ENCODE measurements at places on chromosomes 3 and 15. TPM values are rescaled to one million over a fixed set of nuclear protein-coding genes. Genes with fewer than 3 reads are reported as not detected.

DNA sequence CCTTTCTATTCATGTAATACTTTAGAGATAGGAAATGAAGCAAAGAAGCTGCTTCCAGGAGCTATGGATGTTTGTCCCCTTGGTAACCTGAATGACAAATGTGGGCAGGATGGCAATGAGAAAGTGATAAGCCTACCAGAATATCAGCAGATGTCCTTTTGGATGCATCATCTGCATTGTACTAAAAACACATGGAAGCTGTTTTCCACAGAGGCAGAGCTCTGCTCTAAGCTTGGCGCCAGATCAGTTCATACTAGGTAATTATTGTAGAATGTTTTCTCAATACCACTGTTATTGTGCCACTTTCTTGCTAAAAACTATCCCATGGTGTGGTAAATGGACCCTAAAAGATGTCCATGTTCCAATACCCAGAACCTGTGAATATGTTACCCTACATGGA lies 100.2 kb downstream of the DTWD1 start:
- DNase-seq, result no peak
- H3K27me3 ChIP-seq, result peaks cover 4% of the 10 kb centered on the region
- H3K4me3 ChIP-seq, result no peak overlapping the region
- no peaks in the 10 kb centered on the region for H3K36me3 ChIP-seq
- no peaks in the 10 kb centered on the region for H3K4me1 ChIP-seq
- H3K27ac ChIP-seq, result no peak overlapping the region

DNA sequence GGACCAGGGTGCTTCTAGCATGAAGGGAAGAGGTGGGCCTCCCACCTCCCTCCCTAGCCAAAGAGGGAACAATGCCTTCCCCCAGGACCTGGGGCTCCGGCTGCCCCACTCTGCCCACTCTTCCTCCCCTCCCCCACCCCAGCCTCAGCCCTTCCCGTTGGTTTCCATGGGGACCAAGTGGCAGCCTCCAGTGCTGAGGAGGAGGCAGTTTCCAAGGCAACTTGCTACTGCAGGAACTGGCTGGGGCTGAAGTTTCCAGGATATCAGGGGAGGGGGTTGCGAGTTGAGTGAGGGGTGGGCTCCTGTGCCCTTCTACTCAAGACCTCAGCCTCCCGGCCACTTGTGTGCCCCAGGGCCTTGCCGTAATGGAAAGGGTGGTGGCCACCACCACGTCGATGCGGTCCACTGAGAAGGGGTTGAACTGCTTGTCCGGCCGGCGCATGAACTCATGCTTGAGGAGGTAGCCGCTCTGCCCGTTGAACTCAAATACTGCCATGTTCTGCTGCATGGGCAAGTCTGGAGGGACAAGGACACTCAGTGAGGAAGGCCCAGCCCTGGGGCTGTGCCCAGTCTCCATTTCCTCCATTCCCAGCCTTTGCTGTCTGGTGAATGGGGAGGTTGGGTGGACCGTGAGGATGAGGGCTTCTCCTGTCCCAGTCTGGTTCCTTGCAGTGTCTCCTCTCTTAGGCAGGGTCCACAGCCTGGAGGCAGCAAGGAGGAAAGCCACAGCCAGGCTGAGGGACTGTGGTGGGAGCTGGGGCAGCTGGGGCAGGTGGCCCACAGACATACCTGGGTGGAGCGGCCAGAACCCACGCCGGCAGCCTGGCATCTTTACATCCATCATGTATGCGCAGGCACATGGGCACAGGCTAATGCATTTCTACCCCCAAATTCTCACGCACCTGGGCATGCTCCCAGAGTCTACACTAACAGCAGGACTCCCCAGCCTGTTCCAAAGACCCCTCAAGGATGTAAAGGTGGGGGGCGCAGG lies 11.3 kb upstream of the ANKRD63 start:
- H3K27ac ChIP-seq, result no peak overlapping the region
- no peaks in the 10 kb centered on the region for H3K4me1 ChIP-seq
- no peaks in the 10 kb centered on the region for H3K27me3 ChIP-seq
- no peak overlapping the region for H3K4me3 ChIP-seq
- no peak for DNase-seq

GRCh38 chr3:189233225-189233858 lies 61.6 kb downstream of the TPRG1 start:
- no peaks in the 10 kb centered on the region for H3K36me3 ChIP-seq
- peaks cover 4% of the 10 kb centered on the region for H3K4me1 ChIP-seq
- H3K27ac ChIP-seq, result no peak overlapping the region
- H3K4me3 ChIP-seq, result no peak overlapping the region
- peak; percentile 44 for DNase-seq

- H3K27me3 ChIP-seq, result no peaks in the 10 kb centered on the region
- no peaks in the 10 kb centered on the region for H3K36me3 ChIP-seq
- peaks cover 27% of the 10 kb centered on the region for H3K4me1 ChIP-seq
- no peak overlapping the region for H3K27ac ChIP-seq
- peak; percentile 70 for DNase-seq
These were observed 144.4 kb downstream of the DNAJB8 start for GRCh38 chr3:128322030-128323022.

Gene ALPK3
- total RNA-seq, result 0.12 TPM
